Progenitor cell of endocrine pancreas (in vitro differentiated cells): ENCODE measurements at places on chromosomes 2 and 18. TPM values are rescaled to one million over a fixed set of nuclear protein-coding genes. Genes with fewer than 3 reads are reported as not detected.

GRCh38 chr2:196234672-196235071 is 63.3 kb upstream of the STK17B start:
- no peak for DNase-seq
- H3K36me3 ChIP-seq, result peaks cover 14% of the 10 kb centered on the region
- no peaks in the 10 kb centered on the region for H3K27me3 ChIP-seq
- no peak overlapping the region for H3K4me3 ChIP-seq
- no peak overlapping the region for H3K27ac ChIP-seq
- H3K4me1 ChIP-seq, result peaks cover 7% of the 10 kb centered on the region

GRCh38 chr2:167504061-167504460 is 615.8 kb downstream of the XIRP2 start:
- H3K27me3 ChIP-seq, result no peaks in the 10 kb centered on the region
- no peak overlapping the region for H3K27ac ChIP-seq
- peaks cover 24% of the 10 kb centered on the region for H3K36me3 ChIP-seq
- H3K4me3 ChIP-seq, result no peak overlapping the region
- peaks cover 12% of the 10 kb centered on the region for H3K4me1 ChIP-seq
- no peak for DNase-seq

GRCh38 chr2:3529316-3530025 is 10.1 kb upstream of the ADI1 start:
- H3K27me3 ChIP-seq, result no peaks in the 10 kb centered on the region
- no peak overlapping the region for H3K27ac ChIP-seq
- no peaks in the 10 kb centered on the region for H3K36me3 ChIP-seq
- H3K4me1 ChIP-seq, result no peaks in the 10 kb centered on the region
- no peak for DNase-seq

FER1L5 gene
- 1.0 and 1.5 TPM in 2 replicates for total RNA-seq

CYBRD1 gene
- 2.3 and 2.5 TPM in 2 replicates for total RNA-seq

DNA sequence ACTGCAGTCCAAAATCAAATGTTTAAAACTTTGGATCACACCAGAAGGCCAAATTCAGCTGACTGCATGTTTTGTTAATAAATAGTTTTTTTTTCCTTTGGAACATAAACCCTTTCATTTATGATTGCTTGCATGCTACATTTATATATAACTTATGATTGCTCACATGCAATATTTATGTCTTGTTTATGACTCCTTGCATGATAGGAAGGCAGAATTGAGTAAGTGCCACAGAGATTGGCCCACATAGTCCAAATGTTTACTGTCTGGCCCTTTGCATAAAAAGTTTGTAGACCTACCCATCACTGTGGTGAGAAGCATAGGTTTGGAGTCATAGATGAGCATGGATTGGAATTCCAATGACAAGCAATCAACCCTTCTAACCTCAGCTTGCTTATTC is 30.8 kb downstream of the WDFY1 start:
- H3K27ac ChIP-seq, result no peak overlapping the region
- H3K36me3 ChIP-seq, result peaks cover 9% of the 10 kb centered on the region
- DNase-seq, result no peak
- H3K27me3 ChIP-seq, result no peaks in the 10 kb centered on the region

GRCh38 chr2:54012538-54013141 is 41.8 kb upstream of the PSME4 start:
- H3K4me1 ChIP-seq, result no peaks in the 10 kb centered on the region
- H3K27ac ChIP-seq, result no peak overlapping the region
- H3K4me3 ChIP-seq, result no peak overlapping the region

DNA sequence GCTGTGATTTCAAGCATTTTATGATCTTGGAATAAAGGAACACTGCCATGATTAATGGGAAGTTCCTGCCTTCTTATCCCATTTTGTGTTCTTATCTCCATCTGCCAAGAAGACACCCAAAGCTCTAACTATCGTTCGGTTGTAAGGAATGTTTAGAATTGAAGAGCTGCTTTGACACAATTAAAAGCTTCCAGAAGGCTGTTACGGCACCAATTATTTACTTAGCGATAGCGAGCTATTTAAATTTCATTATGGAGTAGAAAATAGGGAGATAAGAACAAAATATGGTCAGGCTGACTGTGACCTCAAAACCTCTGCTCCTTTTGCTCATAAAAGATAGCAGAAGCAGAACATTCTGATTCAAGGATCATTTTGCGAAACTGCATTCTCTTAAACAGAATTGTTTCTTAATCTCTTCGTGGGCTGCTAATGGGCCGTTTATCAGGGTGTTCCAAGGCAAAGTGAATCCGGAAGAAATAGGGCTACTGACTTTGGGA is 101.6 kb downstream of the SLC4A3 start:
- H3K36me3 ChIP-seq, result no peaks in the 10 kb centered on the region
- peaks cover 23% of the 10 kb centered on the region for H3K4me1 ChIP-seq
- H3K4me3 ChIP-seq, result no peak overlapping the region
- H3K27me3 ChIP-seq, result peaks cover 75% of the 10 kb centered on the region
- no peak overlapping the region for H3K27ac ChIP-seq

NT5C1B gene
- total RNA-seq, result not detected in 2 replicates

DNA sequence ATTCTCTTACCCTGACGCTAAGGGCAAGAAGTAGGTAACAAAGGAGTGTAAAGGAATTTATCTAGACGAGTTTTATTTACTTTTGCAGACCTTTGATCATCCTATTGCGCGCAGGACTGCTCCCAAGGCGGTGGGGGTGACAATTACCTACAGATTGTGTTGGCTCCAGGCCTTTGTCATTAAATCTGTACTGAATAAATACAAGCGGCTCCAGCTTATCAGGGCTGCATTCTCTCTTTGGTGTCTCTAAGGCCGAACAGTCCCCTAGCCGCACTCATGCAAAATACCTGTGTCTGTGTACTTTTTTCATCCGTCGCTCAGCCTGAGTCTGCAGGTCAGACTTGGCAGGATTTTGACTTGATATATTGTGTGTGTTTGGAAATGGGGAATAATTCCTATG is 57.9 kb upstream of the DYSF start:
- peaks cover 48% of the 10 kb centered on the region for H3K36me3 ChIP-seq
- no peak overlapping the region for H3K27ac ChIP-seq
- H3K4me1 ChIP-seq, result no peaks in the 10 kb centered on the region
- H3K27me3 ChIP-seq, result no peaks in the 10 kb centered on the region

STEAP3 gene
- total RNA-seq, result 3.9 and 6.8 TPM in 2 replicates

DIPK1C gene
- total RNA-seq, result not detected in 2 replicates

GRCh38 chr2:239278941-239279365 is 121.9 kb downstream of the HDAC4 start:
- no peaks in the 10 kb centered on the region for H3K27me3 ChIP-seq
- peaks cover 6% of the 10 kb centered on the region for H3K4me1 ChIP-seq
- no peak for DNase-seq
- peak overlapping the region; percentile 22 for H3K27ac ChIP-seq
- no peaks in the 10 kb centered on the region for H3K36me3 ChIP-seq

ALLC gene
- total RNA-seq, result 0.16 TPM in 1 of 2 replicates, not detected in the other

GRCh38 chr2:26438526-26438925 is 36.8 kb downstream of the DRC1 start:
- no peaks in the 10 kb centered on the region for H3K36me3 ChIP-seq
- peaks cover 19% of the 10 kb centered on the region for H3K27me3 ChIP-seq
- H3K4me3 ChIP-seq, result no peak overlapping the region
- peaks cover 8% of the 10 kb centered on the region for H3K4me1 ChIP-seq
- DNase-seq, result no peak

DNA sequence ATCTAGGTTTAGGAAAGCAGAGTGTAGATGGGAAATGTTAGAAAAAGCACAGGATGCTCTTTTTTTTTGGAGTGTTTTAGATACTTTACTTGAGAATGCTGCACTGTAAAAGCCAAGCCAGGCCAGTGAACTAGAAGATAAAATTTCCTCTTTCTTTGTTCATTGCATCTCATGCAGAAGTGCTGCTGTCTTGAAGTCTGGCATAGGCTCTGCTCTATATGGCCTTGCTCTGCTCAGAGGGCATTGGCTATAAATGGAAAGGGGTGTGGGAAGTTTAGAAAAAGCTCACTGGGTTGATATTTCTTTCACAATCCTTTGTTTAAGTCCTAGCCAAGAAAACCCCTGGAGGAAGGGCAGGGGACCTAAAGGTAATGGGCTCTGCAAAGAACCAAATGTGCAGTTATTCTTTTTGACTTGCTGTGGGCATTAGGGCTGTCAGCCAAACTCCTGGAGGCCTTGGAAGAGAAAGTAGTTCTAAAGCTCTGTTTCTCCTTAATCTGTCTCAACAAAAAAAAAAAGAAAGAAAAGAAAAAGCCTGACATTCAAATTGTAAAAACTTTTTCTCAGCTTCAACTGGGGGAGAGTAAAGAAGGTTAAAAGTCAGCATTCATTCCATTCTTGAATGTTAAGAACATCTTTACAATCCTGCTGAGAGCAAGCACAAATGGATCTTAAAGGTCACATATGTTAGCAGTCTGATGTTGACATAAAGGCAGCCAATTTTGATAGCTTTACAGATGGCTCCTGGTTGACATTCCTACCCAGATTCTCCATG is 338.3 kb downstream of the GULP1 start:
- peak overlapping the region; percentile 71 for H3K27ac ChIP-seq
- no peaks in the 10 kb centered on the region for H3K36me3 ChIP-seq
- H3K4me3 ChIP-seq, result no peak overlapping the region
- DNase-seq, result no peak

RUFY4 gene
- total RNA-seq, result not detected in 2 replicates

SERPINB12 gene
- not detected in 2 replicates for total RNA-seq
